ENCODE measurements at places on chromosomes 11 and 22.

DNA sequence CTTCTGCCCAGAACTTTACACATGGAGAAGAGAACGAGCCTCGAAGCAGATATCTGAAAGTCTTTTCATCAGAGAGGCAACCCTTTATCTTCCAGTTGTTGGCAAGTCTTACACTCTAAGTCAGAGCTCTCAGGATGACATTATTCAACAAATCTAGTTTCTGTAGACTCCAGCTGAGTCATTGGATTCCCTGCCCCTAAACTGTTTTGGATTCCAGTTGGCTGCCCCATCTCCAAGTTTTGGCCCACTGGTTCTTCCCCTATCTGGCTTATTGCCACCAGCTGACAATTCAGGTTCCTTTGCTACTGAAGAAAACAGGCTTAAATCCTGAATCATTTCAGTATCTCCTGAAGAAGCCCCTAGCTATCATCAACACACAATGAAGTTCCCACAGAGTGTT, 14.2 kb downstream of the SAAL1 start:
- DNase-seq: no peak

GRCh38 chr11:64510759-64511158, 80.3 kb upstream of the SLC22A12 start:
- no peak for DNase-seq

GRCh38 chr22:44538518-44539315, 40.7 kb upstream of the RTL6 start:
- no peak for DNase-seq

DNA sequence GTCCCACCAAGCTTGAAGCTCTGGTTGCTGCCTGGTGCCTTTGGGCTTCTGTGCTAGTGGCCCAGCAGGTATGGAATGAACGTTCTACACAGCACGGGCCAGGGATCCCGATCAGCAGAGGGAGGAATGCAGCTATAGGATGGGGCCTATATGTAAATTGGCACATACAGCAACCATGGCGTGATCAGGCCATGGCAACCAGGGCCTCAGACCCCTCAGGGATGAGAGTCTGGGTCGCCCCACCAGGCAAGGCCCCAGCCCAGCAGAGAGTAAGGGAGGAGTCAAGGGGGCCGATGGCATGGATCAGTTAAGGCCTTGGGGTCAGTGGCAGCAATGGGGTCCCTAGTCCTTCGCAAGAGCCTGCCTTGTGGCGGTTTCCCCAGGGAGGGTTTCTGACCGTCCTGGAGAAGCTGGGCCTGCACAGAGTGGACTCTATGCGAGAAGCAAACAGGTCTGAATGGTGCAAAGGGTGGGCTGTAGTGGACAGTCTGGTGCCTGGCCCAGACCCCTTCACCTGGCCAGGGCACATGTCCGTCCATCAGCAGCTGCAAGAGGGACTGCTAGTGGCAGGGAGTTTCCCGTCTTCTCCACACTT, 98.6 kb downstream of the RPS6KA4 start:
- no peak for DNase-seq

DNA sequence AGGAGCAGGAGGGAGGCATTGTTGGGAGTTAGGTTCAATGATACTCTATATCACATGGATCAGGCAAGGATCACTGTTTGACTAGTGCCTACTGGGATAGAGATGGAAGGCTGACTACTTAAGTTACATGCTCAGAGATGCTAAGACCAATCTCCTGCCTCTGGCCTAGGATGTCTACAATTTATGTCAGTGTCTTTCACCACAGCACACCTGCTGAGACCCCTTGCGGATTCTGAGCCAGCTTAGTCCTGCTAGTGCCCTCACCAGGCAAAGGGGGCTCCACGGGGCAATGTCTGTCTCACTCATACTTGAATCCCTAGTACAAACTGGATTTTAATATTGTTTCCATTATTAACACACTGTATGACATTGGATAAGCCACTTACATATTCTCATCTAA, 732.5 kb downstream of the DLG2 start:
- DNase-seq: no peak

- DNase-seq: no peak
Observed at GRCh38 chr11:64164392-64165312, 1.3 kb downstream of the MACROD1 start.

- DNase-seq: no peak
Observed at GRCh38 chr11:27423125-27423524, 49.5 kb downstream of the LGR4 start.

DNA sequence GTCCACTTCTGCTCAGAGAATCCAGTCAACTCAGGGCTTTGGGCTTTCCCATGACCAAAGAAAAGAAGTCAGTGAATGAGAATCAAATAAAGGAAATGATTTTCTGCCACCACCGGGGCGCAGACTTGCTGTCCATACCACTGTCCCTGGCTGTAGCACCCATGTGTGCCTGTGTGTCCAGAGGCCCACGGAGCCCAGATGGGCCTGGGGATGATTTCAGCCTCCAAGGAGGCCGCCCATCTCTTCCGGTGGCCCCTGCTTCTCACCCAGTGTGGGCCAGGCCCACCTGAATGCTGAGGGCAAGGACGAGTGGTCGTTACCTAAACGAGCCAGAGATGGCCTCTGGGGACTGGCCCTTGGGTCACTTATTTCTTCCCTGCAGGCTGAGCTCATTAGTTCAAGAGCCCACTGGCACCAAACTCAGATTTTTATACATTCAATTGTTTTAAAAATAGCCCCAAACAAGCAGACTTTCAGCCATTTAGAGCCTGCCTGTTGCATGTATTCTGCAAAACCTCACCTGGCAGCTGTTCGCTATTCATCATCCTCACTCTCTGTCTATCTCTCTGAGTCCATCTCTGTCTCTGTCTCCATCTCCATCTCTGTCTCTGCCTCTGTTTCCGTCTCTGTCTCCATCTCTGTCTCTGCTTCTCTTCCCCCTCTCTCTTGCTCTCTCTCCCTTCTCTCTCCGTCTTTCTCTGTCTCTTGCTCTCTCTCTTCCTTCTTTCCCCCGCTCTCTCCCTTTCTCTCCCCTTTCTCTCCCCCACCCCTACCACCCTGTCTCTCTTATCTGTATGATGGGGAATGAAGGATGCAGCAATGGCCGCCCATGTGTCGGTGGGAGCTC, 24.2 kb downstream of the KRTAP5-5 start:
- DNase-seq: no peak

DNA sequence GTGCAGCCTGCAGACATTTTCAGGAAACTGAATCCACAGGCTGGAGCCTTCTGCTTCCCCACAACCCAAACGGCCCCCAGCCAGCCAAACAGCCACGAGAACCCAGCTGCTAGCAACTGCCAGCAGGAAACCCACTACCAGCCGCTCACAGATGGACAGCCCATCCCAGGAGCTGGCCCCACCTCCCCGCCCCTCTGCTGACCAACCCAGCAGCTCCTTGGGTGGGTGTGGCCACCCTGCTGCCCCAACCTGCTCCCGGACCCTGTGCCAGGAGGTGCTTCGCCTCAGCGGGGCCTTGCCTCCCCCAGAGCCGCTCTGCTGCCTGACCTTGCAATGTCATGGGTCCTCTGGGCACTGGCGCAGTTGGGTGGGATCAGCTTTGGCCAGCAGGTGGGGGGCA, 8.2 kb upstream of the CCDC188 start:
- DNase-seq: no peak

DNA sequence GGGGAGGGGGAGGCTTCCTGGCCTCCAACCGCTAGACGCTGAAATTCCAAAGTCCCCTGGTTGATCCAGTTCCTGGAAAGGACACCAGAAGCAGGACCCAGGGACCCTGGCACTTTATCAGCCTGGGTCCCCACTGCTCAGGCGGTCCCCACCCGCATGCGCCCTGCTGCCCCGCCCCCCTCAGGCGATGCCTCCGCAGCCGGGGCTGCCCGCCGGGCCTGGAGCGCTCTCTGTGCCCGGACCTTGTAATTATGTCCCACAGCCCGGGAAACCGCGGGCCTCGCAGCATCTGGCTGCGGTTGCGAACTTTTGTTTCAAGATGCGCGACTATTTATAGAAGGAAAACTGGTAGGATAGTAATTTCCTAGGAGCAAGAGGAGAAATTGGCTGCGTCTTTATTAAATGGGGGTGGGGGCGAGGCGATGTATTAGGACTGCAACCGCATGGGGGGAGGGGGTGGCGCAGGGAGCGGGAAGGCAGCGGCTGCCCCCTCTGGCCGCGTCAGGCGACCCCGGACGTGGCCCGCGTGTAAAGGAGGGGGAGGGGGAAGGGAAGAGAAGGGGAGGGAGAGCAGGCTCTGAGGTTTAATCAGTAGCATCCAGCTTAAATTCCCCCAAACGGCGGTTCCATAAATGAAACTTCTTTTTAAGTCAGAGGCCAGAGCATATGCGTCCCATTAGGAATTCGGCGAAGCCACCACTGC, 6.1 kb downstream of the WNT7B start:
- no peak for DNase-seq

GRCh38 chr22:49207008-49208003, 620.4 kb downstream of the BRD1 start:
- DNase-seq: no peak

DNA sequence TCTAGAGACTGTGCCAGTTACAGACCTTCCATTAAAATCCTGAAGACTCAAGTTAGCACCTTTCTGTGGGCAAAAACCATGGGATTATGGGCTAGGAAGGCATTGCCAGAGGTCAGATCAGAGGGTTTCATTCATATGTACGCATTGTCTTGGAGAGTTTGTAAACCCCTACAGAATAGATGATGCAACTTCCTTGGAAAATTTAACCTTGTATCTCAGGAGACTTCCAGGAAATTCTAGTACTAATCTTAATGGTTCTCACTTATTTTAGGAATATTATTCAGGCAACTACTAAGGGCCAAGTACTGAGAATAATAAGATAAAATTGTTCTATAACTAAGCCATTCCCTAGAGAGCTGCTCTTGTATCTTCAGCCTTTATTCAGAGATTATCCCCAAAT, 6.9 kb downstream of the OLFML1 start:
- DNase-seq: no peak

GRCh38 chr11:69546735-69547370, 65.4 kb downstream of the LINC01488 start:
- no peak for DNase-seq

DNA sequence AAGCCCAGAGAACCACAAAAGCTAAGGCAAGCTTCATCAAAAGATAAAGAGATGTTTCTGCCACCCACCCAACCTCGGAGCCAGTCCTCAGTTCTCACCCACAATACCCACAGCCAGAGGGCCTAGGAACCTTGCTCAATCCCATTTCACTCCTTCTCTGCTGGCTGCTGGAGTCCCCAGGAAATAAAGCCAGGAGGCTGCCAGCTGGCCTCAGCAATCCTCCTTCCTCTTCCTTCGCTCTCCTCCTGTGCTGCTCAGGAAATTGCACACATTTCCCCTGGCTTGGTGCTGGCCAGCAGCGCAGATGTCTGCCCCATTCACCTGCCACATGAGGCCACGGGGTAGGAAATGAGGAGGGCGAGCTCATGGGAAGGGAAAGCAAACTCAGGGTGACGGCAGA, 91.8 kb upstream of the LDLRAD3 start:
- DNase-seq: no peak

GRCh38 chr11:35082321-35083180, 56.4 kb upstream of the CD44 start:
- DNase-seq: peak; percentile 94

- DNase-seq: no peak
Observed at GRCh38 chr11:64772303-64773018, 5.9 kb downstream of the SF1 start.

- DNase-seq: no peak
Observed at GRCh38 chr11:1107316-1108245, 32.9 kb downstream of the MUC2 start.

GRCh38 chr11:61039916-61040315, 62.4 kb upstream of the CD5 start:
- DNase-seq: no peak

GRCh38 chr22:24028533-24028932, 17.4 kb downstream of the CABIN1 start:
- DNase-seq: no peak

DNA sequence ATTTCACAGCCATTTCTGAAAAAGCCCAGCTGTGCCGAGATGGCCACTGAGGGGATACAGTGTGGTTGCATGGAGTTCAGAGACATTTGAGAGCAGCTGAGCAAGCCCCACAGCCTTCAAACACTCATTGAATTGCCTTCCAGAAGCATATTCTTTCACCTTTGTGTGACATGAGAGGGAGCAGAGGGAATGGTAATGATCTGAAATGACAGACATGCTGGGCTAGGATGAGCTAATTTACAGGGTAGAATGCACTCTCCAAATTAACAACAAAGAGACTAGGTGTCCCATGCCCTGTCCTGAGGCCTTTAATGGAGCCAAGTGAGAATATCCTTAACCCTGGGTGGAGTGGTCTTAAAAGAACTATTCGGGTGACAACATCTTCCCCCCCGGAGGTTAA, 585.4 kb downstream of the NELL1 start:
- no peak for DNase-seq

DNA sequence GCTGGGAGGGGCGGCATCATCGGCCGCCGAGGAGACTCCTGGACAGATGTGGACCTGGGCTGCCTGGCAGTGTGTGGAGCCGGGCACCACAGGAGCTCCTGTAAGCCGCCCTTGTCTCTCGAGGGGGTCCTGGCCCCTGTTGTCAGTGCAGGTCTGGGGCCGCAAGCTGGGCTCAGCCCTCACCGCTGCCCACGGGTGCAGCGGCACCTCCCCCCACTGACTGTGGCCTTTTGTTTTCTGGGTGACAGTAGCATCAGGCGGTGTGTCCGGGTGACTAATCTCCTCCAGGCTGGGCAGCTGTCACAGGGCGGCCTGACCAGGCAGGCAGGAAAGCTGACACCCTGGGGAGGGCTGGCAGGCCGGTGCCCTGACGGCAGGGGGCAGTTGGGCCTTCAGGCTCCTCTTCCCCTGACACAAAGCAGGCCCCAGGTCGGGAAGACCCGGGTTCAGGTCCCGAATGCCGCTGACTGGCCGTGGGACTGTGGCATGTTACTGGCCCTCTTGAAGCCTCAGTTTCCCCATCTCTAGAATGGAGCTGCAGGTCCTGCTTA, 16.3 kb downstream of the DGKZ start:
- no peak for DNase-seq

GRCh38 chr11:102476812-102477211, 24.2 kb upstream of the TMEM123 start:
- peak; percentile 34 for DNase-seq

DNA sequence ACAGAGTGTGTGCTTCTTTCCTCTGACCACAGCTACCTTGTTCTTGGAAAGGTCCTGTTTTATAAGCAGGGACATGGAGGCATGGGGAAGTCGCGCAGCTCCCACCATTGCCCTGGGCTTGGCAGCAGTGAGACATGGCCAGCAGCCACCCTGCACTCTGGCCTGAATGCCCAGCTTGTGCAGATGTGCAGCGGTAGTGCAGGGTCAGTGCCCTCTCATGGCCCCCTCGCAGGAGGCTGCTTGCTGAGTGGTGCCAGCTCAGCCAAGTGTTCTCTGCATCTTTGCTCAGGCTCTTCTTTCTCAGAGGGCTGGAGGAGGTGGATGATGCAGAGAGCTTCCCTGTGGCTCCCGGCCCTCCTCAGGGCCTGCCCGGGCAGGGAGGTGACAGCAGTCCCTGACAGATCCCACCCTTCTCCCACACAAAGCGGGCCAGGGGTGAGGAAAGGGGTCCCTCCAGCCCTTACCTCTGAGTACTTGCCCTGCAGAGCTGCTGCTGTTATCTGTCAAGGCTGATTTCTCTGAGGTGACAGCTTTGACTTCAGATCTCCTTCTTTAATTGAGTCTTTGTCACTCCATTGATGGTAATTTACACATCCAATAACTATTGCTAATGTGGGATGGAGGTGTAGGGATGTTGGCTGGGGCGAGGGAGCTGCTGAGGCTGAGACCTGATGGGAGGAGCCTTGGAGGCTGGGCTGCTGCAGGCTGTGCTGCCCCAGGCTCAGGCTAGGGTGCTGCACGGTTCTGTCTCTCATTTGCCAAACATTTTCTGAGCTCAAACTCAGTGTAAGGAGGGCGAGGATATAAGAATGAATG, 47.4 kb upstream of the B3GAT1 start:
- no peak for DNase-seq

- no peak for DNase-seq
Observed at GRCh38 chr22:50518606-50519005, 6.8 kb downstream of the SCO2 start.

GRCh38 chr11:126229858-126230540, 18.4 kb downstream of the FAM118B start:
- DNase-seq: no peak
